ENCODE measurements at places on chromosomes 2 and 18.
A peak's percentile ranks its signal among the peaks of the same experiment; 100 is the strongest.

- no peak for DNase-seq
Measured at GRCh38 chr2:11891028-11891427, 144.6 kb downstream of the LPIN1 start.

DNA sequence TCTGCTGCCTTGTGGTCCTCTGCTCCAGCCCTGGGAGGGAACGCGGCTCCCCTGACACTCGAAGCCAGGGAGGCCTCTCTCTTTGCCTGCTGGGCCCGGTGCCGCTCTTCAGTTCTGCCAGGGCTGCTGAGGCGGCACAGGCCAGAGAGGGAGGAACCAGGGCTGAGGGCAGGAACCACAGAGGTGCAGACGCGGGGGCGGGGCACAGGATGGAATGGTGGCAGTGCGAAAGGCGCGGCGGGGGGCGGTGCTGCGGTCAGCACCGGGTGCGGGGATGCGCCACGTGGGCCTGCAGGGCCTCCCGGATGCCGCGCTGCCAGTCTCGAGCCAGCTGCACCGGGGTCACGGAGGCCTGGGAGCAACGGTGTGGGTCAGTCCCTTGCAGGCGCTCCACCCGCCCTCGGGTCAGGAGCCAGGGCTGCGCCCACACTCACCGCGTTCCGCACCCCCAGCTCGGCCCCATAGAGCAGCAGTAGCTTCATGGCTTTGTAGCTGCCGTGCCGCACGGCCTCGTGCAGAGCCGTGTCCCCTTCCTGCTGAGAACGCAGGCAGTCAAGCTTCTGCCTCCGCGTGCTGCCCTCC lies 4.4 kb downstream of the ANKRD23 start:
- no peak for DNase-seq

- no peak for DNase-seq
Measured at GRCh38 chr2:227394401-227394800, 6.7 kb upstream of the SCYGR1 start.

- DNase-seq = no peak
Measured at GRCh38 chr2:111938392-111938791, 40.0 kb downstream of the MERTK start.

DNA sequence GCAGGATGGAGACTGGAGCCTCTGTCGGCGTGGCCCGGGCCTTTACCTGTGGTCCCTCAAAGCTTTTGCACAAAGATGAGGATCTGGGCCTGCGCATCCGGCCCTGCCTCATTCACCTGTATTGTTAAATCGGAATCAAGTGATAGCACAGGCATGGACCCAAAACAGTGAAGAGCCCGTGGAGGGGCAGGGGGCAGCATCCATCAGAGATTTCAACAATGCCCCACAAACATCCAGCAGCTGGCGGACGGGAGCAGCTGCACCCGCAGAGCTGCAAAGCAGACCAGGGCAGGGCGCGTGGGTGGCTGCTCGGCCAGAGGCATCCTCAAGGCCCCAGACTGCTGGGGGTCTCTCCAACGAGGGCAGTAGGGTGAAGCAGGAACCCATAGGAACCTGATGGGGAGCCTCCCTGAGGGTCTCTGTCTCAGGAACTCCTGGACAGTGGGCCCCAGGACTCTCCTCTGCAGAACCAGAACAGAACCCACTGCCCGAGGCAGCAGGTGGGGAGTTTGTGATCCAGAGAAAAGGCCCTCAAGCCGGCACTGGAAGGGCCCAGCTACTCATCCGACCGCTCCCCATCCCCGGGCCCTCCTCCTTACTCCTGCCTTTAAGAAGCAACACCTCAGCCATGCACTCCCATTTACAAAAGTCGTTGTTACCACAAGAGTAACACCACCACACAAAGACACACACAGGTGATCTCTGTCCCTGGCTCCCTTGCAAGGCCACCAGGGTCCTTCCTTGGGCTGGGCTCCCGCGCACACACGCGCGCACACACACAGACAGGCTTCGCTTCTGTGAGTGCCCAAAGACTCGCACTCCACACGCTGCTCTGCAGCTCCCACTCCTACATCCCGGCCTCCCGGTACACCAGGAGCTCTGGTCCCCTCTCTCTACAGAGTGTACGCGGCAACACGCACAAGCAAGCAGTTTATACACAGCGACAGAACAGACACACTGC lies 28.8 kb downstream of the HDAC4 start:
- no peak for DNase-seq

DNA sequence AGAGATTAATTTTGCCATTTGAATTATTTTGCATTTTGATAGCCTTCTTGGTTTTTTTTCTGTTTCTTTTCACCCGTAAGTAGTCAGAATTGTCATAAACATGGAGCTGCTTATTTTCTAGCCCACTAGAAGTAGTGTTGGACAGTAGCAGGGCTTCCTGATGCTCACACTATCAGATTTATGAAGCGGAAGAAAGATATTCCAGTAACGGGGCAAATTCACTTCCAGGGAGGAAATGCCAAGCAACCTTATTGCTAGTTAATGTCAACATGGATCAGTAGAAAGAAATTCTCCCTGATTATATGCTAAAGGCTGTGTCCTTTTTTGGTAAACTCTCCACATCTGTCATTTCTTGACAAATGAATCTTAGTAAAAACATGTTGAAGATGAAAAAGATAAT lies 19.2 kb upstream of the ADAM23 start:
- DNase-seq = no peak

- DNase-seq = no peak
Measured at GRCh38 chr2:80517316-80517715, 212.8 kb upstream of the LRRTM1 start.

- DNase-seq = peak; percentile 42
Measured at GRCh38 chr2:55923091-55923981, at the start of gene EFEMP1. TSS of gene EFEMP1 (minus strand) at chr2:55923782. CDS start at chr2:55922440, 1,342 bp downstream.

DNA sequence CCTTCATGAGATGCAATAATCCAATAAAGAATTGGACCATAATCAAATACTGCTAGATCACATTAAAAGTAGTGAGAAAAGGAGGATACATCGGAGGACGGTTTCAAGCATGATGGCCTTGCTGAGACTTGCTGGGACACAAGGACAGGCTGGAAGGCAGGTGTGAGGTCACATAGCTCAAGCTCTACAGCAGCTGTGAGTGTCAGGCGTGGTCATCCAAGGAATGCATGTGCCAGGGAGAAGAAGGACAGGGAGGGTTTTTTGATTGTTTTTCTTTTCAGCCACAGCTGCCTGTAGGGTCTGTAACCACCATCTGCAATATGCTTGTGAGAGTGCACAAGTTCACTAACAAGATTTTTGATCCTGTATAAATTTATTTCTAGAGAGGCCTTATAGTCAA lies 57.6 kb downstream of the BMP10 start:
- no peak for DNase-seq

DNA sequence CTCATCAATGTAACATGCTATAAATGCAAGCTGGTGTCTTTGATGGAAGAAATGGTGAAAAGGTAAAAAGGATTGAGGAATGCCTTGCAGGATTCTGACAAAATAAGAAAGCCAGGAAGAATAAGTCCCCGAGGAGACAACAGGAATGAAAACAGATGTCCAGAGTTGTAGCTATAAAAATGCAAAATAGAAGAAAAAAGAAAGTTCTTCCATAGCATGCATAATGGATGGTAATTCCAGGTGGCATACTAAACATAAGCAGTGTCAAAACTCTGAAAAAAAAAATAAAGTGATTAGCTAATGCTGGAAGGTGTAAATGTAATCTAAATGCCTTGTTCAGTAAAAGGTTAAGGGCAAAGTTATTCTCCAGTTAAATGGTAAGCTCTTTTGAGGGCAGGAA lies 225.9 kb upstream of the CHST9 start:
- DNase-seq = no peak

DNA sequence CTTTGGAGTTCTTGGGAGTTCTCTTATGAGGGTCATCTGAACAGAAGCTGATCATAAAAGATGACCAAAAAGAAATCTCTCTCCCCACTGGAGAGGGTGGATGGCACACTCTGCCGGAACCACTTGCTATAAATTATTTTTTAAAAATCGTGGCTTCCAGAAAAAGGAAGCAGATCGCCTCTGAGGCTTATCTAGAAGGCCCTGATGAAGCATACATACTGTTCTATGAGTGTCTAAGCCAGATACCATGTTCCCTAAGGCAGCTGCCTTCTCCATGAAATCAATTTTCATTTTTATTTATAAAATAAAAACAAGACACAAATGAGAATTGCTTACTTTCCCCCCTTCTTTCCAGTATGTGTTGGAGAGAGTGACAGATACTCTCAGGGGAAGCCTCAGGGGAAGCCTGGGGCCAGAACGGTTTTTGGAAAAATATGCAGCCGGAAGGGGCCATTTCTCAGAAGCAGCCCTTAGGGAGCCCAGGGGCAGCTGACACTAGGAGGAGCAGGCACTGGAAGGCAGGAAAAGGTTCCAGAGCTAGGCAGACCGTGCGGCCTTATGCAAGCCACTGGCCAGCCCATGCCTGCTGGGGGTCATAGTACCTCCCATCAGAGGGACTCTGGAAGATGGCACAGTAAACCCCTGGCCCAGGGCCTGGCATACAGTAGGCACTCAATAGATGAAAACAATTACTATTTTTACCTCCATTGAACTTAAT lies 130.6 kb downstream of the CABLES1 start:
- no peak for DNase-seq

GRCh38 chr2:196333397-196333796 lies 162.0 kb upstream of the STK17B start:
- no peak for DNase-seq

DNA sequence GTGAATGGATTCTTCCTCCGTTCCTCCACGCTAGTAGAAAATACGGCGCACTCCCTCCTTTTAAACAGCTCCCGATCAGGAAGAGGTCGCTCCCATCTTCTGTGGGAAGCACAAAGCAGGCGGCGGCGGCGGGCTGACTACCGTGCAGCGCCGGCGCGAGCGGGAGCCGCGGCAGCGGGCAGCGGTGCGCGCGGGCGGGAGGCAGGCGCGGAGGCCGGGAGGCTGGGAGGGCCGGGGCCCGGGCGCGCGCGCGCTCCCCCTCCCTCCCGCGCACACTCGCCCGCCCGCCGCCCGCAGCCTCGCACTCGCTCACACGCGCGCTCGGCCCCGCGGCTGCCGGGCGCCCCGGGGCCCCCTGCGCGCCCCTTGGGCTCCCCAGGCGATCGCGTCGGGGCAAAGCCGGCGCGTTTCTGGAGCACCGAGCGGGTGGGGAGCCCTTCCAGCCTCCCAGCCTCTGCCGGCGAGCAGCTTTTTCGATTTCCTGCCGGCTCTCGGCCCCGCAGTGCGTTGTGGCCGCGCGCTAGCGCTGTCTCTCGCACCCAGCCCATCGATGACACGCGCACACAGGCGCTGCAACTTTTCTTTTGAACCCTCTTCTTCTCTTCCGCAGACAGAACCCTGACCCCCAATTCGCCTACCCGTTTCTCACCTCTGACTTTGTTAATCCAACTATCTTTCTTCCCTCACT lies at the start of gene SLC8A1:
SLC8A1 (minus strand) TSS at position 173 of the 688 bp plus-strand sequence.
- DNase-seq = no peak

DNA sequence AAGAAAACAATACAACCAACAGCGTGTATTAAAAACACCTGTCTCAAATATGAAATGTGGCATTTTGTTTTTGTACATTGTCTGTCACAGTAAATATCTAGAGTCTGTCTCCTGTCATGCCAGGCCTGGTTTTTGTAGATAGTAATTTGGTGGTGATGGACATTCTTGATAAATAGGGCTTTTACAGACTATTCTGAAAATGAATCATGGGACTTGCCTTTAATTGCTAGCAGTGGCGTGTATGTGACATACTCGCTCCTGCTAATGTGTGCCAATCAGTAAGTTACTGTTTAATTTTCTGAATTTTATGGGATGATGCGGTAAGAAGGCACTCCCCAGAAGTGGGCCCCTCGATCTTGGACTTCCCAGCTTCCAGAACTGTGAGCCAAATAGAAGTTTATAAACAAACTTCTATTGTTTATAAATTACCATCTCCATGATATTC lies 83.7 kb downstream of the TANC1 start:
- no peak for DNase-seq

GRCh38 chr2:108906403-108907077 lies 82.5 kb downstream of the EDAR start:
- DNase-seq = no peak

- no peak for DNase-seq
Measured at GRCh38 chr2:205323929-205324328, 358.4 kb upstream of the NRP2 start.

DNA sequence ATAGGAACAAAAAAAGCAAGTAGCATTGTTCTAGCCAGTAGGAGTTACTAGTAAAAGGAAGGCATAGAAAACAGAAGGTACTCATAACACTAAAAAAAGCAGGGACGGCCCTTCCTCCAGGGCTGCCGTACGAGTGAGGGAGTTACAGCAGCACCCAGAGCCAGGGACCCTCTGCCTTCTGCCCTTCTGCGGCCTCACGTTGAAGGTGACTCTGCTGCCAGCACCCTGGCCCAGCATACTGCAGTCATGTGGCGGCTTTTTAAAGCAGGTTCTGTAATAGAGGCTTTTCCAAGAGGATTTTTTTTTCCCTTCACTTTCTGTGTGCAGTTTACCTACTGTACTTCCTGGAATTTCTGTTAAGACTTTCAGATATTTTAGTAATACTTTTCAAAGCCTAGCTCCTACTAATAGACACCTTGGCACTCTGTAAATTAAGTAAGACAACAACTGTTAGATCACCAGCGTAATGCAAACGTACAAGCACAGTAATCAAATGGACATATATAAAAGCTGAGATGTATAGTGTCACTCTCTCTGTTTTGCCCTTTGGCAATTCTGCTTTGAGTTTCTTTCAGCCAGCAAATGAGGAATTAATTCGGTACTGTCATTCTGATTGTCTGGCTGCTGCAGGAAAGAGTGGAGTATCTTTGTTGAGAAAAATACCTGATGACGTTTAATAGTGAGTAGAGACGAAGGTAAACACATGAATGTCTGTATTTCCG lies 161.5 kb downstream of the PTGR3 start:
- DNase-seq = no peak

DNA sequence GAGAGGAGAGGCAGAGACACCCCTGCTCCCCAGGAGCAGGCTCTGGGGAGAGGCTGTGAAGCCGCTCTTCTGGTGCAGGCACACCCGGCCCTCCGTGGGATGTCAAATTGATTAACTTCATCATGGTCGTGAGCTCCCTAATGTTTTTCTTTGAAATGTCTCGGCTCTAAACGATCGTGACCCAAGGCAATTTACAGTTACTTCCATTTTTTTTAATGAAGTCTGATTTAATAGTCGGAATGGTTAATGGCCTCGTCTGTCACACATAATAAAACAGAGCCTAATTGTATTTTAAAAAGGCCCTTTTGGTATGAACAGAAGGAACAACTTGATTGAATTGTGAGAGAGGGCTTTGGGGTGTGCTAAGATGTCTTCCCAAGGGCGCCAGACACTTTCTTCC lies 130.2 kb downstream of the SMAD2 start:
- DNase-seq = no peak
